ENCODE measurements at places on chromosomes 3 and 15.
A peak's percentile ranks its signal among the peaks of the same experiment; 100 is the strongest.

GRCh38 chr15:50107591-50108408, 11.2 kb downstream of the ATP8B4 start:
- DNase-seq: no peak

GRCh38 chr3:136954980-136955780, 2.6 kb upstream of the IL20RB start:
- DNase-seq: no peak

GRCh38 chr15:76236350-76236749, 74.9 kb downstream of the ETFA start:
- no peak for DNase-seq

DNA sequence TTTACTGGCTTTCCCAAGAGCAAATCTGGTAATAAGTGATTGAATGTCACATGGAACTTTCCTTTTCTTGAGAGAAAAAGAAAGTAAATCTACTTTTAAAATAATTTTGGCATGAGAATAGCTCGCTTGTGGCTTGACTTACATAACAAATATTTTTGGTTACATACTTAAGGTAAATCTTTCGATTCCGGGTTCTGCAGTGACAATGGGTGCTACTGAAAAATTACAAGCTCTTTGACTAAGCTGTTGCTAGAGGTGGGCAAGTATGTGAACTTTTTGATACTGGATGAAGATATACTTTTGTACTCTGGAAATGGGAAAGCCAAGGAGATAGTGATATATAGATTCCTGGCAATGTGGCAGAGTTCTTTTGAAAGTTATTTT, 51.9 kb upstream of the OTOL1 start:
- no peak for DNase-seq

GRCh38 chr3:183317271-183317670, 64.2 kb downstream of the B3GNT5 start:
- no peak for DNase-seq

- DNase-seq: peak; percentile 75
Observed at GRCh38 chr3:49805367-49805782, 2.3 kb downstream of the INKA1 start.
